ENCODE measurements at places on chromosomes 12 and 14.

GRCh38 chr12:116009805-116010204 is 267.7 kb downstream of the MED13L start:
- no peak for DNase-seq

GRCh38 chr12:14614704-14615121 is 47.0 kb upstream of the PLBD1 start:
- DNase-seq = no peak

DNA sequence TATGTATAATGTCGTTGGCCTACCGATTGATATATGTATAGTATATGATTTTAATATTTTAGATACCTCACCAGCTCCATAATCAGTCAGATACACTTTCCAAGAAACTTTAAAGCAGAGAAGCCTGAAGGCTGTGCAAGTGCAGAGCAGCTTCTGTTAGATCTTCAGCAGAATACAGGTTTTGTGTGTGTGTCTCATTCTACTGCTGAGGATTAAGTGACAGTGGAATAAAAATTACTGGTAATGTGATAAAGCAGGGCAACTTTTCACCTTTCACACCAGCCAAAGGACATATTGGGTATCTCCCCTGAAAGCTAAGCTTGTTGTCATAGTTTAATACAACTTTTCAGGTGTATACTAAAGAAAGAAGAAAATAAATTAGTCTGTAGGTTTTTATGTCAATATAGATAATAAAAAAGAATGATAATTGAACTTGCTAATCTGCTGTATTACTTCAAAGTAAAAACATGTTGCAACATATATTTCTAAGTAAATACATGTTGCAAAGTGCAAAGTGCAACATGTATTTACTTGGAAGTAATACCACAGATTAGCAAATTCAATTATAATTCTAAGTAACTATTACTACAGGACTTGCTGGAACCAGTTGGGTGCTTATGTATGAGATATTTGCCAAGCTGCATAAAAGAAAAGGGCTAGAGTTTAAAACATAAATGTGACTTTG is 128.3 kb downstream of the SLC16A7 start:
- DNase-seq = no peak

GRCh38 chr12:31780096-31780495 is 51.3 kb upstream of the AMN1 start:
- peak; percentile 34 for DNase-seq

GRCh38 chr12:39502726-39503125 is 59.8 kb upstream of the KIF21A start:
- DNase-seq = no peak

- DNase-seq = no peak
Measured at GRCh38 chr14:67963960-67964812, 144.6 kb downstream of the RAD51B start.

GRCh38 chr12:94792693-94793092 is 142.3 kb upstream of the TMCC3 start:
- DNase-seq = no peak

DNA sequence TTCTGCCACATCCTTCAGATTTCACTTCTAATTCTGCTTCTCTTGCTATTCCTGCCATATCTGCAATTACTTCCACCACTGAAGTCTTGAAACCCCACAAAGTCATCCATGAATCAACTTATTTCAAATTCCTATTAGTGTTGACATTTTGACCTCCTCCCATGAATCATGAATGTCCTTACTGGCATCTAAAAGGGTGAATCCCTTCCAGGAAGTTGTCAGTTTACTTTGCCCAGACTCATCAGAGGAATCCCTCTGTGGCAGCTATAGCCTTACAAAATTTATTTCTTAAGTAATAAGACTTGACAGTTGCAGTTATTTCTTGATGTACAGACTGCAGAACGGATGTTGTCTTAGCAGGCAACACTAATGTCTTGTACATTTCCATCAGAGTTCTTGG is 162.9 kb downstream of the PCNX1 start:
- DNase-seq = no peak

Measured in NCI-H524 treated with DMSO at 0.1 percent for 48 hours (cell line).